GM12878 (cell line): ENCODE measurements at places on chromosomes 5 and 9. TPM values are rescaled to one million over a fixed set of nuclear protein-coding genes. Genes with fewer than 3 reads are reported as not detected.

Gene CDHR2
- 0.37 TPM in 1 of 2 replicates, not detected in the other for polyA plus RNA-seq

Gene IL9
- not detected in 2 replicates for polyA plus RNA-seq

Gene RELL2
- 6.0 and 9.5 TPM in 2 replicates for polyA plus RNA-seq

Gene PCDHA13
- not detected in 2 replicates for polyA plus RNA-seq

Gene SHOC1
- polyA plus RNA-seq = 0.04 and 0.05 TPM in 2 replicates

Gene ARHGEF39
- polyA plus RNA-seq = 27.0 and 28.9 TPM in 2 replicates

Gene PRUNE2
- 0.17 and 0.59 TPM in 2 replicates for polyA plus RNA-seq

- no peak for DNase-seq
Observed at GRCh38 chr9:85723215-85723614, 18.5 kb downstream of the AGTPBP1 start.

DNA sequence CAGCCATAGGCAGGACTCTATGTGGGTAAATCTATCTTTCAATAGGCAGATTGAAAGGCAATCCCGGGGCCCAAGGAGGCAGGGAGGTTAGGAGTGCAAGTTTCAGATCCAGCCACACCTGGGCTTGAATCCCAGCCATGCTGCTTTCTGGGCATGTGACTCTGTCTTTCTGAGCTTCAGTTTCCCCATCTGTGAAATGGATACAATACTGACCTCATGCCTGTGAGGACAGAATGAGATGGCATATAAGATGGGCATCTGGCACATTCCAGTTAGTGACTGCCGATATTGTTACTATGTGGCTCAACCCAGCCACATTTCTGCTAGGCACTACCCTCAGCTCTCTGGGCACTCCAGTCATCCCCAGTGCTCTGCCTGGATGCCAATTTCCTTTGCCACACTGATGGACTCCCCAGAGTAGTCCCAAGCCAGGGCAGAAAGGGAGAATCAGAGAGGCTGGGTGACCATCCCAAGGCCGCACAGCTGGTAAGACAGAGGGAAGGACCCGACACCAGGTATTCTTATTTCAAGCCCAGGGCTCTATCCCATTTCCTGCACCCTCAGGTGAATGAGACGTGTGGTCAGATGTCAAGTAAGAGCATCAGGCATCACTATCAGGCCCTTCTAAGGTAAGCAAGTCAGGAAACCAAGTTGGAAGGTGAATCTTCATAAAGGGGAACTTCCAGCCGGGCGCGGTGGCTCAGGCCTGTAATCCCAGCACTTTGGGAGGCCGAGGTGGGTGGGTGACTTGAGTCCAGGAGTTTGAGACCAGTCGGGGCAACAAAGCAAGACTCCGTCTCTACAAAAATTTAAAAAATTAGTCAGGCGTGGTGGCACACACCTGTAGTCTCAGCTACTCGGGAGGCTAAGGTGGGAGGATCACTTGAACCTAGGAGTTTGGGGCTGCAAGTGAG is 38.7 kb downstream of the SH3PXD2B start:
- no peak for DNase-seq

- no peak for DNase-seq
Observed at GRCh38 chr9:85260275-85260845, 481.4 kb downstream of the AGTPBP1 start.

DNA sequence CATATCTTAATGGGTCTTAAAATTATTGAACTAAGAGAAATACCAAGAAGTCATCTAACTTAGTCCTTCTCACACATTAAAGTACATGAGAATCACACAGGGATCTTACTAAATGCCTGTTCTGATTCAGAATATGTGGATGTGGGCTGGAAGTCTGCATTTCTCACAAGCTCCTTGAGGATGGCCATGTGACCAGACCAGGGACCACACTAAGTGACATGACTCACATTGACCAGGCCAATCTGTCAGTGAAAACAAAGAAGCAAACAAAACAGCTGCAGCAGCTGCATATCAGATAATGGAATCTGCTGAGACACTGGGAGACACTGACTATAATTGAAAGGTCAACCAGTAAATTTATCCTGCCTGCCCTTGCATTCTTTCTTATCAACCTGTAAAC is 110.5 kb downstream of the ADAMTS12 start:
- DNase-seq = no peak

- DNase-seq = no peak
Observed at GRCh38 chr9:20508242-20508641, 114.1 kb downstream of the MLLT3 start.

DNA sequence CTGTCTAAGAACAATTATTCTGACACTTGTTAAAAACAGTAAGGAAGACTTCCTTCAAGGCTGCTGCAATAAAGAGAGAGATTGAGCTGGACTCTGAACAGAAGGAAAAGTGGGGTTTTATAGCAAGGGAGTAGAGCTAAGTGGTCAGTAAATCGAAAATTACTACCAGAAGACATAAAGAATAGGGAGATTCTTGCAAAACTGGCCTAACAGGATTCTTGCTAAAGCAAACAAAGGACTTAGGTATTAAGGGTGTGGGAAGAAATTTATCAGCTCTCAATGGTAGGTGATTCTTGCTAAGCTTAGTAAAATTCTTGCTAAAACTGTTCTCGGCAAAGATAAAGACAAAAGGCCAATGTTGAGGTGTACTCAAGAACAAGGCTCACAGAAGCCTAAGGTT is 300.5 kb downstream of the SLCO4C1 start:
- no peak for DNase-seq

- no peak for DNase-seq
Observed at GRCh38 chr5:34061993-34062392, 19.0 kb upstream of the C1QTNF3 start.

GRCh38 chr5:110386782-110387181 is 339.7 kb downstream of the TMEM232 start:
- no peak for DNase-seq

GRCh38 chr9:33464045-33464636 is 9.6 kb downstream of the NOL6 start:
- DNase-seq = no peak

- DNase-seq = no peak
Observed at GRCh38 chr9:77455312-77455927, 192.7 kb downstream of the GNA14 start.

GRCh38 chr5:66551945-66552344 is 44.2 kb upstream of the MAST4 start:
- DNase-seq = no peak

DNA sequence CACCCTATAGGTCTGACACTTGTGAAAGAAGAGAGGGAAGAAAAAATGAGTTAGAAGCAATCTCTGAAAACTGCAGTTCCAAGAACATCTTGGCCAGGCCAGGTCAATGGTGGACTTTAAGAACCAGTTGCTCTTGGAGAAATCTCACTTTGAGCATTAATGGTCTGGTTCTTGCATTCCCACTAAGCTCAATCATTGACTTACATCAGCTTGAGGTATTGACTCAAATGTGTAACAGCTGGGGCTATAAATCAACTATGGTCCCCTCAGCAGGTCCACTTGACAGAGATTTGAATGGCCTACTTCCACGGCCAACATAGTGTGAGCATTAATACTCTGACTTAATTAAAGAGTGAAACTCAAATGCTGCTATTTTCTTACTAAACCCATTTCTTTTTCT is 357.8 kb upstream of the RGMB start:
- no peak for DNase-seq

GRCh38 chr9:118426772-118427171 is 722.6 kb downstream of the TLR4 start:
- no peak for DNase-seq

DNA sequence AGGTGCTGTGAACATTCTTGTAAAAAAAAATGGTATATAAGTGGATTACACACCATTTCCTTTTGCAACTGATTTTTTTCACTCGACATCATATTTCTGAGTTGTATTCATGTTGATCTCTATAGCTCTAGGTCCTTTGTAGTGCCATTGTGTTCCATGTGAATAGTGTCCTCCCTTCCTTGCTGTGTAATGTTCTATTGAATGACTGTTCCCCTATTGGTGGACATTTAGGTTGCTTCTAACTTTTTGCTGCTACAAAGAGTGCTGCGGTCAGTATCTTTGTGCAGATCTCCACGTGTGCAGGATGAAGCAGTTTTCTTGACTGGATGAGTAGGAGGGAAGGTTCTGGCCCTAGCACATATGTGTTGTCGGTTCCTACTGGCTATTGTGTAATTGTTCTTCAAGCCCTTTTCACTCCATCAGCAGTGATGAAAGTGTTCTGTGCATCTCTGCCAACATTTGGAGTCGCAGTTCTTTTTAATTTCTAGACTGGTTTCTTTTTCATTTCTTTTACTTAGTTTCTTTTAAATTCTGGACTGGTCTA is 20.2 kb downstream of the DAB2IP start:
- DNase-seq = no peak

GRCh38 chr5:124683917-124684555 is 62.4 kb downstream of the ZNF608 start:
- DNase-seq = no peak

- DNase-seq = no peak
Observed at GRCh38 chr9:100591139-100591538, 13.3 kb downstream of the CAVIN4 start.
